ENCODE measurements at places on chromosomes 3 and 15. TPM values are rescaled to one million over a fixed set of nuclear protein-coding genes. Genes with fewer than 3 reads are reported as not detected.

CHRD gene
- total RNA-seq, result 0.43 TPM

ADCY5 gene
- 1.7 TPM for total RNA-seq

DNA sequence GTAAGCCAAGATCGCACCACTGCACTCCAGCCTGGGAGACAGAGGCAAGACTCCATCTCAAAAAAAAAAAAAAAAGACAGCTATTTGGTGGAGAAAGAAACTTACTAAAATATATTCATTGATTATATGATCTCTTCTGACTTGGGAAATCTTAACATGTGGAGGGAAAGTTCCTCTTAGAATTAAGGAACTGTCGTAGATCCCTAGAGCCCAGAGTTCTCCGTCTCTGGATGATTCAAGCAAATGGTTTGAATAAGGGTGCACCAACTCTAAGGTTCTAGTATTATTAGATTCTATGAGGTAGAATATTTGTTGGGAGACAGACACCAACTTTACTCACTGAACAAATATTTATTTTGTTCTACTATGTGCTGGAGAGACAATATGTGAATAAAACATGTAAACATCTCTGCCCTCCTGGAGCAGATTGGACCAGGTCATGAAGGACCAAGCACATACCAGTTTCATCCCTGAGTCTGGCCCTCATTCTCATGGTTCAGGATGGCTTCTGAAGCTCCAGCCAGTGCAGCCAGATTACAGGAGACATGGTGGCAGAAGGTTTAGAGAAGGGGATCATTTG, 129.7 kb downstream of the MITF start:
- no peak for DNase-seq

LMLN gene
- 2.7 TPM for total RNA-seq

CHRNB4 gene
- not detected for total RNA-seq

LRRC2 gene
- total RNA-seq, result 0.20 TPM

GRCh38 chr15:55277116-55277564, 12.5 kb downstream of the RAB27A start:
- DNase-seq, result peak; percentile 60

AADAC gene
- not detected for total RNA-seq

PIF1 gene
- total RNA-seq, result 15.3 TPM

DNA sequence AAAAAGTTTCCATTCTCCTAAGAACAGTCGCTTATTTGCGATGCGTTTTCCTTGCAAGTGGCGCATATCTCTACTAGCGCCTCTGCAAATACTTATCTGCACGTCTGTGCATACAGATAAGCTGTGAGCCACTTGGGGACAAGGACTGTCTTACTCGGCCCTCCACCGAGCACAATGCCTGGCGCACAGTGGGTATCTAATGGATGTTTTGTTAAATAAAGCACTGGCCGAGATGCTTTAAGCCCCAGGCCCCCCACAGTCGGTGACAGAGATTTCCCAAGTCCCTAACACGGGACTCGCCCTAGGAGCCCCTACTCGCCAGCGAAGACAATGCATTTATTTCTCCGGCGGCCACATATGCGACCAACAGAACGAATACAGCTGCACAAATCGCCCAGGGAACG, 503 bp downstream of the HLTF start:
- DNase-seq, result no peak

DNA sequence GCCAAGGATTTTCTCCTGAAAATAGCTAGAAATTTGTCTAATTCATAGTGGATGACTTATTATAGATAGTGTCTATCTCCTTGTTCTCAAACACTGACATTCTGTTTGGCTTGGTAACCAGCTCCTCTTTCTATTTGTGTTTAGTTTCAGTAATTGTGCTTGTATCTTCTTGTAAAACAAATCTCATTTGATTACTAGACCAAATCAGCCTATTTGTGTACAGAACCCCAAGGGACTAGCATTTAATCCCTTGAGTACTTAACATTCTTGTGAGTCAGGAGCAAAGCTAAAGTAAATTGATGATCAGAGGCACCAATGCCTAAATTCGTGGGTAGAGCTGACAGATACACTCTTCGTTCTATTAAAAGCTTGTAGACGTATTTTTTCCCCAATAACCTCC, 306.5 kb upstream of the SLITRK3 start:
- no peak for DNase-seq

GRCh38 chr3:154242766-154243165, 81.5 kb downstream of the DHX36 start:
- no peak for DNase-seq

GRCh38 chr3:127819086-127819485, 3.2 kb downstream of the MGLL start:
- DNase-seq, result no peak

ERICH6 gene
- total RNA-seq, result not detected

GPR156 gene
- 0.11 TPM for total RNA-seq

DNA sequence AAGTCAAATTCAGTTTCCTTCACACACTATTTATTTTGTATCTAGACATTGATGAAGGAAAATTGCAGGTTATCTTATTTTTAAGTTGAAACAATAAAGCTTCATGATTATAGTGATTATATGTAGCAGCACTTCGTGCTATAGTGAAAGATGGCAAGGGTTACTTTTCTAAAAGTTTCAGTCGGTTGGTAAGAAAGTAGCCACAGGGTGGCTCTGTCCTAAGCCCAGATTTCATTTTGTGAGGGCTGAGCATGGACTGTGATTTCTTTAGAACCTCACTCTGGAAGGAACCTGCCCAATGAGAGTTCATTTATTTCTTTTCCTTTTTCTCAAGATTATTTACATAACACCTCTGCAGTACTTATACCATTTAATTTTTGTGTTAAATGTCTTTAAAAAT, 66.5 kb downstream of the NME9 start:
- DNase-seq, result no peak

COLQ gene
- total RNA-seq, result 0.27 TPM

DNA sequence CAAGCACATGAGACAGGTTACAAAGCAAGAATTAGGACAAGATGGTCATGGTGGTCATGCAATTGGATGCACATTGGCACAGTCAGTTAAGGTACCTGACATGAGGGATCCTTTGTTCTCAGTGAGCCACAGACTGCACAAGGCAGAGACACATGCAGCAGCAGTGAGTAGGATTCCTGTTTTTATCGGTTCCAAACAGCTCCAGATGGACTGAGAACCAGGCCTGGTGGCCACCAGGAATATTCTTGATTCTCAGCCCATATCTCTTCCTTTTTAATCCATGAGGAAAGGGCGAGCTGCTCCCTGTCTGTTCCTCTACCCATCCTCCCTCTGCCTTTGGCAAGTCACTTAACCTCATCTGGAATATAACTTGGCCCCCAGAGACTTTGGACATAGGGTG, 410.8 kb downstream of the GAP43 start:
- no peak for DNase-seq

GRCh38 chr3:149120051-149120972, 9.1 kb upstream of the HPS3 start:
- DNase-seq, result peak; percentile 60

CCRL2 gene
- total RNA-seq, result 3.7 TPM

DNA sequence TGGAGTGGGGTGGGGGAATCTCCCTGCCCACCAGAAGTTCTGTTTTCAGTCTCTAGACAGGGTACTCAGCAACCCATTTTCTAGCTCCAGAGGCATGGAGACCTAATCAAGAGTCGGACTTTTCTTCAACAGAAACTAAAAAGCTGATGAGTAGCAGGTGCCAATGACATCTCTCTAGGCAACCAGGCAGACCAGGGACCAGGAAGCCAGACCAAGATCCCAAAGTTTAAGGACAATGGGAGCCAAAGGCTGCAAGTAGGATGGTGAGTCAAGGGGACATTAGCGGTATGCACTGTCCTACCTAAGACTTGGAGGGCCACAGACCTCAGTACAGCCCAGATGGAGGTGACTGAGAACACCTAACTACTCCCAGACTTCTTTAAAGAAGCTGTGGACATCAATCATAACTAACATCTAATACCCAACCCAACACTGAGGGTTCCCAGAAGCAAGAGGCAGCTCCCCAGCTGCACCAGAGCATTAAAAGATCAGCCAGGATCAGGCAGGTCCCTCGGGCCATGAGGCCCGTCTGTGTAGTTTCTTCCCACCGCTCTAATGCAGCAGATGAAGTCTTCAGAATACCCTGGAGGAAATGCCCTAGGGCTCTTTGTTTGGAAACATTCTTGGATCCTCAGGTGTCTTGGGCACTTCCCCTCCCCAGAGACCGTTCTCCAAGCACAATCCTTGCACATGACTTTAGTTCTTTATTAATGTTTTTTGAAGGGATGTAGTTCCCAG, 979 bp downstream of the CCDC71 start:
- no peak for DNase-seq

DNA sequence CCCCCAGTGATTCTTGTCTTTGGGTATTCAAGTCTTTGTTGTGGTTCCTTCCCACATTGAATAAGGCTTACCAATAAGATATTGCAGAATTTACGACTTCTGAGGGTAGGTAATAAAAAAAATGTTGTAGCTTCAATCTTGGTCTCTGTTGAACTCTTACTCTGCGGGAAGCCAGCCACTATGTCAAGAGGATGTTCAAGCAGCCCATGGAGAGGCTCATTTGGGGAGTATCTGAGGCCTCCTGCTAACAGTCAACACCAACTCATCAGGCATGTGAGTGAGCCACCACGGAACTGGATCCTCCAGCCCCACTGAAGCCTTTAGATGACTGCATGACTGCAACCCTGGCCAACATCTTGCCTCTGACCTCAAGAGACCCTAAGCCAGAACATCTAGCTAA, 3.2 kb upstream of the TBC1D23 start:
- peak; percentile 54 for DNase-seq

- DNase-seq, result peak; percentile 49
Observed at GRCh38 chr15:35751413-35752133, 205.6 kb upstream of the DPH6 start.

DNA sequence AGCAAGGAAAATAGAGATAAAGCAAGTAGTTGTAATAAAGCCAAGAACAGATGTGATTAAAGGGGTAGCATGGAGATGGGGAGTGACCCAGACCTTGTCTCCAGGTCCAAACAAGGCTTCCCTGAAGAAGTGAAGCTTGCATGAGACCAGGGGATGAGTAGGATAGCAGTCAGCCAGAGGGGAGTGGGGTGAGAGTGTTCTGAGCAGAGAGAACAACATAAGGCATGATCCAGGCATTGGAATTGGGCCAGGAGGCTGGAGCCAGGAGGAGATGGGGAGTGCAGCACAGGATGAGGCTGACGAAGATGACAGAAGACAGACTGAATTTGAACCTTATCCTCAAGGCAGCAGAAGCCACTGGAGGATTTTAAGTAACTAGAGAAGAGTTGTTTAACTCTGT, 7.2 kb downstream of the TMOD2 start:
- peak; percentile 64 for DNase-seq

- DNase-seq, result peak; percentile 60
Observed at GRCh38 chr3:76367281-76367680, 581.9 kb upstream of the ZNF717 start.

GRCh38 chr3:58664611-58665010, 2.0 kb downstream of the FAM3D start:
- DNase-seq, result no peak

DNA sequence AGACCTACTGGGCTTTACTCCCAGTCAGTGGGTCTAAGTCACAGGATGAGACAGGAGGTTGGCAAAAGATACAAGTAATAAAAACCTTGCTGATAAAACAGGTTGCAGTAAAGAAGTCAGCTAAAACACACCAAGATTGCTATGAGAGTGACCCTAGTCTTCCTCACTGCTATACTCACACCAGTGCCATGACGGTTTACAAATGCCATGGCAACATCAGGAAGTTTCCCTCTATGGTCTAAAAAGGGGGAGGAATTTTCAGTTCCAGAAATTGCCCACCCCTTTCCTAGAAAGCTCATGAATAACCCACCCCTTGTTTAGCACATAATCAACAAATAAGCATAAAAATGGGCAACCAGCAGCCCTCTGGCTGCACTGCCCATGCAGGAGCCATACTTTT, 966.7 kb upstream of the ROBO1 start:
- DNase-seq, result no peak

DNA sequence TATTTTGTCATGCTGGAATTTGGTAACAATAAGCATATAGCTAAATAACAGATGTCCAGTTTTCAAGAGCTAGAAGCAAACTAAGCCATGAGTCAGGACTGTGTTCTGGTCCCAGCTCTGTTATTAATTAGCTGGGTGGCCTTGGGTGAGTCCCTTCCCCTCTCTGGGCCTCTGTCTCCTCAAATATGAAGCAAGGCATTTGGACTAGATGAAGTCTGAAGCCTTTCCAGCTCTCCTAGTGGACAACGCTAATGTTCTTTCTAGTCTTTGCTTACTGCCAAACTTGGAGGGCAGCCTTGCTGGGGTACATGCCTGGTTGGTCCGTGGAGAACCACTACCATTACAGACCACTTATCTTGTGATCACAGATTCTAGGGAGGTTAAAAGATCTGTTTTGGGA, 127.6 kb downstream of the DUT start:
- no peak for DNase-seq

- no peak for DNase-seq
Observed at GRCh38 chr3:118984699-118985098, 49.9 kb downstream of the IGSF11 start.

DNA sequence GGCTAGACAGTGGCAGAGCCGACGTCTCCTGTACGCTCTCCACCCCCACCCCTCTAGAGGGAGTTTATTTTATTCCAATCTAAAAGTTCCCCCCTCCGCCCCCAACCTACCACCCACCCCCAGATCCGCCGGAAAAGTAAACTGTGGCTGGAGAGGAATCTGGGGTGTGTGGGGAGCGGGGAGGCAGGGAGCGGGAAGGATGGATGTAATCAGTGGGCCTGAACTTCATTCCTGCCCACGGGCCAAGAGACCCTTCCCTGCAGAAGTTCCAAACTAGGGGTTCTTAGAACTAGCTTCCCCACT, 537 bp upstream of the CSRNP1 start:
- no peak for DNase-seq

DNA sequence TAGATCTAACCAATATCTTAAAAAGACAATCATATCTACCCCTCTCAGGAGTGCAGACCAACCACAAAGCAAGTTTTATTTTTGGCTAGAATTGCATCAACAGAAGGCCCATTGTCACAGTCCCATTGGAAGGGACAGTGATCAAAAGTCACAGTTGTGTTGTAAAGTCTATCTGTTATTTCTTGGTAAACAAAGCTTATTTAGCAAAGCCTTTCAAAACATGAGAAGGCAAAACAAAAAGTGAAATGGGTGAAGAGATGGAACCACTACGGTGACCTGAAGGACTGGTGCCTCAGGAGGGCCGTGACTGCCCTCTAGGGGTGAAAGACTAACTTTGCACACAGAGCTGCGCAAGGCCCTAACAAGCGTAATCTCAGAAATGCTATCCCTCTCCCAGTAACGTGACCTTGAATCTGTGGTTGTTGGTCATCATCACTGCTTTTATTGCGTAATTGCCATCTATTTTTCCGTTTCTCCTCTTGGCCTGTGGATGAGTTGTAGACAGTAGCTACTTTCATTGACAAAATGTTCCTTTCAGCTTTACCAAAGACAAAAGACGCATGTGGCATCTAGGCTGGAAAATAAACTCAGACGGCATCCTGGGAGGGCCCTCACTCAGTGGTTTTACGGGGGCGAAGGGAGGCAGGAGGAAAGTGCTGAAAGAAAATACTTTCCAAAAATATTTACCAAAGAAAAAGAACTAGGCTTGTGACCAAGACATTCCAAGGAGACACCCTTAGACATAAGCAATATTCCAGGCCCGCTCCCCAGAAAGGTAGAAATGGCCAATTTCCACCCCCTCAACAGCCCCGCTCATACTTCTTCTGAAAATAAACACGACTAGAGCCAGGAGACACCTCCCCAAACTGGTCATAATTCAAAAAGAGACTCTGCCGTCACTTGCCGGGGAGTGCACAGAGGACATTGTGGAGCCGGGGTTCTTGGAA, 79.4 kb downstream of the FRMD4B start:
- peak; percentile 91 for DNase-seq

- no peak for DNase-seq
Observed at GRCh38 chr3:120470870-120471269, 20.1 kb upstream of the FSTL1 start.
